Stimulated activated CD8-positive, alpha-beta memory T cell treated with anti-CD3 and anti-CD28 coated beads, Interleukin-7, amount 100 ng/mL, for 24 hours (primary cell): ENCODE measurements at places on chromosomes 1 and 21.

GRCh38 chr1:169102567-169102966, 3.9 kb upstream of the ATP1B1 start:
- DNase-seq: no peak

DNA sequence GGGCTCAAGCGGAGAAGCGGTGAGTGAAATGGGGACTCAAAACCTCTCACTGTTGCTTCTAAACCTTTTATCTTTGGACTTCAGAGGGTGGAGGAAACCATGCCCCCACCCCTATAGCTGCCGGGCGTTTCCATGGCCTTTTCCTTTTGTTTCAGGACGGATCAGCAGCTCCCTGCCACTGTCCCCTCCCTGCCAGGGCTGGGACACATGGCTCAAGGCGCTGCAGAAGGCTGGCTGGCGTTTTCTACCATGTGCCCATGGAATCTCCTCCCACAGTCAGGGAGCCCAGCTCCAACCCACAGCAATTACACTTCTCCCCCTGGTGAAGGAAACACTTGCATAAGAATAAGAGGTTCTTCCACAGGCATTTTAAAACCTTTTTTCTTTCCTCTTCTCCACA, 812.7 kb downstream of the PLA2G4A start:
- DNase-seq: no peak

DNA sequence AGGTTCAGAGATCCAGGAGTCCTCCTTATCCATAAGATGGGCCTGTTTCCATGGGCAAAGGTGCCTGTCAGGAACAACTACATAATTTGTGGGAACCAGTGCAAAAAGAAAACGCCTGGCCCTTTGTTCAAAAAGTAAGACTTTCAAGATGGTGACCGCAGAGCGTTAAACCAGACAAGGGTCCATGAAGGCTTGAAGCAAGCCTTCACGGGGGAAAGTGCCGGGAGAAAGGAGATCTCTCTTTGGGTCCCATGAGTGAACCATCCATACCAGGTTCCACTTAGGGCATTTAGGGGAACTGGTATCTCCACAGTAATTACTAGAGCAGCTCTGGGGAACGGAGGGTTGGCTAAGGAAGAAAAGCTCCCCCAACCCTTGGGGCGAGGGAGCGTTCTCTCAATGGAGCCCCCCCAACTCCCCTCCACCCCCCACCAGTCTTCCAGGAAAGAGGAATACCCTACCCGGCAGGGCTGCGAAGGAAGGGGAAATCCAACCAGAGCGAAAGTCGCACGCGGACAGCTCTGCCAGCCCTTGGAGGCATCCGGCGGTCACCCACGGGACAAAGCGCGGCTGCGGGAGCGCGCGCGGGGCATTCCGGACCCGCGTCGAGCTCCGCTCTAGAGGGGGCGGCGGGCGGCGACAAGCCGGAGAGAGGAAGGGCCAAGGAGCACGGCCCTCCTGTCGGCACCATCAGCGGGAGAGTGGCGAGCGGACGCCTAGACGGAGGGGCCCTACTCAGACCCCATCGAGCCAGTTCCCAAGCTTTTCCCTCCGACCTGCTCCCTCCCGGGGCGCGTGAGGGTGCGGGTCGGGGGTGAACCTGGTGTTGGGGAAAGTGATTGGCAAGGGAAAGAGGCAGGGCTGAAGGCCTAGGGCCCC, 687 bp upstream of the RASSF5 start:
- no peak for DNase-seq

GRCh38 chr1:30675761-30676160, 47.6 kb downstream of the MATN1 start:
- no peak for DNase-seq

- DNase-seq: no peak
Measured at GRCh38 chr1:94084547-94084946, 36.4 kb downstream of the ABCA4 start.

- DNase-seq: no peak
Measured at GRCh38 chr1:64242895-64243756, 39.7 kb downstream of the UBE2U start.

DNA sequence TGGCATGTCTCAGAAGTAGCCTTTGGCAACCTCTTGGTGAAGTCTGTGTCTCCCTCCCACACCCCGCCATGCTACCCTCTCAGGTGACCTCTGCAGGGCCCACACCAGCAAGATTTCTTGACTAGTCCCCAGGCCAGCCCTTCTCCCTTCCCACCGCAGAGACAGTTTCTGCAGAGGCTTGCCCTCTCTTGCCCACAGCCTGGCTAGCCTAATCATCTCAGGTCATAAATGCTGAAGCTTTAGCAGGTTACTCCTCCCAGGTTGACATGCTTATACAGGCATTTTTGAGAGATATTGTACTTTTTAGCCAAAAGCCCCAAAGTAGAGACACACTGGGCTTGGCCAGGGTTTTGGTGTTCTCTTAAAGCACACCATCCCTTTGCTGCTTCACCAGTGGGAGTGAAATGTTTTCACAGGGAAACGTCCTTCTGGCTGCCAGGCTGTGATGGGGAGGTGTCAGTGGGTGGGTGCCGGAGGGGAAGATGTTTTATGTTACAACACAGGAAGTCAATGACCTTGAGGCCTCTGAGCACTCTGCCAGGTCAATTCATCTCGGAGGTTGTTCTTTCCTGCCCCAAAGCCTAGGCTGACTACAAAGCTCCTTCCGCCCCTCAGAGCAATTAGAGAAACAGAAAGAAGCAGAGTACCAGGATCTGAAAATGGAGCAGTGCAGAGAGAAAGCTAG, 58.5 kb downstream of the STYXL2 start:
- no peak for DNase-seq

DNA sequence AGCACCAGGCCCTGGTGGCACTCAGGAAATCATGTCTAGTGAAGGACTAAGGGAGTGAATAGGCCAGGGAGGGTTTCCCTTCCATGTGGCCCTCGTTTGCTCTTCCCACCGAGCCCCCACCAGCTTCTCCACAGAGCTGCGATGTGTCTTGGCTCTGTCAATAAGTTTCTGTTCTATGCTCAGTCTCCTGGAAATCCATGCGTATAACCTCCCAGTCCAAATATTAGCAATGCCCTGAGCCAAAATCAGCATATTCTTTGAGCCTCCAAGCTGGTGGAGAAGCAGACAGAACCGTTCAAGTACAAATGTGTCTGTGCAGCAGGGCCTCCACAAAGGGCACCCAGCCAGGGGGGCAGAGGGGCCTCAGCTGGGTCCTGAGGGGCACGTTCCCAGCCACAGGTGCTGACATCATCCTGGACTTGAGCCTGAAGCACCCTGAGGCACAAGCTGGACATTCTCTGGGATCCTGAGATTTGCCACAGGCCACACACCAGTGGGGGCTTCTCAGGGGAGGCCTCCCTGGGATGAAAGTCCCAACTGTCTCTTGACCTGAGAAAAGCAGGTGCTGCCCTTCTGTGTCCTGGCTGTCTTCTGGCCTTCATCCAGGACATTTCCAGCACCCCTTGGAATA, 350.5 kb upstream of the VAMP3 start:
- DNase-seq: no peak

DNA sequence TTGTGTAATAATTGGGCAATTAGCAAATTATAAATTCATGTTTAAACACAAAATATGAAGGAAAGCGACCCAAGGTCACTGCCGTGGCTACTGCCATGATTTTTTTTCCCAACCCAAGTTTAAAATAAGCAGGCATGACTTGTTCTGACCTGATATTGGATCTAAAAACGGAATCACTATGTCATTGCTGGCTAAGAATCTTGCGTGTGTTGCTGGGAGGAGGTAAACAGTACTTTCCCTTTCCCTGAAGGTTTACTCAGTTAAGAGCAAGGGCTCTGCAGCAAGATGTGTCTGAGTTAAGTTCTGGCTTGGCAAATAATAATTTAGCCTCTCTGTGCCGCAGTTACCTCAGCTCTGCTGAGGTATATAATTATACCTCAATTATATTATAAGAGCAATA, 125.7 kb upstream of the L1TD1 start:
- DNase-seq: no peak

- no peak for DNase-seq
Measured at GRCh38 chr1:9013819-9014218, 12.4 kb downstream of the SLC2A7 start.

- no peak for DNase-seq
Measured at GRCh38 chr1:38105267-38105666, 58.7 kb upstream of the POU3F1 start.

DNA sequence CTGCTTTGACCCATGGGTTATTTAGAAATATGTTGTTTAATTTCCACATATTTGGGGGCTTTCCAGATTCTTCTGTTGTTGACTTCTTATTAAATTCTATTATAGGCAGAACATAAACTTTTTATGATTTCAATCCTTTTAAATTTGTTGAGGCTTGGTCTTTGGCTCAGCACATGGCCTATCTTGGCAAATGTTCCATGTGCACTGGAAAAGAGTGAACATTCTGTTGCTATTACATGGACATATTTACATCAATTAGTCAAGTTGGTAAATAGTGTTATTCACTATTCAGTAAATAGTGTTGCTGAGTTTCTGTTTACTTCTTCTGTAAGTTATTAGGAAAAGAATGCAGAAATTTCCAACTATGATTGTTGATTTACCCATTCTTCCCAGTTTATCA, 75.4 kb downstream of the ETS2 start:
- DNase-seq: no peak

DNA sequence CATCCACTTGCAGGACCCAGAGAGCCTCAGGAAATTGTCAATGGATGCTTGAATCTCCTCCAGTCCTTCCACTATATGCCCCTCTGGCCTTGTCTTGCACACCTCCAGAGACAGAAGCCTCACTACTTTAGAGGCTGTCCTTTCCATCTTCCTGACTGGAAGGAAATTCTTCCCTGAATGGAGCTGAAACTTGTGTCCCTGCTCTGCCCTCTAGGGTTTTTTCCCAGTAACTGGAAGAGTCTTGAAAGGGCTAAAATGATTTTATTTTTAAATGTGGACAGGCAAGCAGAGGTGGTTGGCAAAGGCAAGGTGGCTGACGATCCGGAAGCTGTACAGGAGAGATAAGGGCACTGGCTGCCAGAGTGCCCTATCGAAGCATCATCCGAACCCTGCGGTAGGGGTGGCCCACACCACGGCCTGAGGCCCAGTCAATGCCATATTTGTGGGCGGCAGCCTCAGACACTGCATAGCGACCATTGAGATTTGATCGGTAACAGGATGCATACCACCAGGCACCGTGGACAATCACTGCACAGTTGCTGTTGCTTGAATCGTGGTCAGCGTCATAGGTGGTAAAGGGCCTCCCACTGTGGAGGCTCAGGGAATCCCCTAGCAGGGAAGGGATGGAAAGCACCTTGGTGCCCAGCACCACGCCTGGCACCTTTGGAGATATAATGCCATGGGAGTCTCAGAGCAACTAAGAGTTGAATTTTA, 2.3 kb upstream of the MAP3K6 start:
- DNase-seq: no peak

DNA sequence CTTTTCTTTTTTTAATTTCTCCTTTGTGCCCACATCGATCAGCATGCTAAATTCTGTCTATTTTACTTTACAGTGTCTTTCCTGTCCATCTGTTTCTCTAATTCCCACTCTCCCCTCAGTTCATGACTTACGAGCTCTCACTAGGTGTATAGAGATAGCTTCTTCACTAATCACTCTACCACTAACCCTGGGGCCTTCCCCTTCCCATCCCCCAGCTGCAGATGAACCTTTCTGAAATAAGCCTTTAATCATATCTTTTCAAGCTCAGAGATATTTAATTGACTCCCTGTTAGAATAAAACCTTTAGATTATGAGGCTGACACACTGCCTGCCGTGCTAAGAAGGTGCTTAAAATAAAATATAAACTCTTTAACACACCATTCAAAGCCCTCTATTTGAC, 66.3 kb upstream of the BMP8A start:
- DNase-seq: no peak

DNA sequence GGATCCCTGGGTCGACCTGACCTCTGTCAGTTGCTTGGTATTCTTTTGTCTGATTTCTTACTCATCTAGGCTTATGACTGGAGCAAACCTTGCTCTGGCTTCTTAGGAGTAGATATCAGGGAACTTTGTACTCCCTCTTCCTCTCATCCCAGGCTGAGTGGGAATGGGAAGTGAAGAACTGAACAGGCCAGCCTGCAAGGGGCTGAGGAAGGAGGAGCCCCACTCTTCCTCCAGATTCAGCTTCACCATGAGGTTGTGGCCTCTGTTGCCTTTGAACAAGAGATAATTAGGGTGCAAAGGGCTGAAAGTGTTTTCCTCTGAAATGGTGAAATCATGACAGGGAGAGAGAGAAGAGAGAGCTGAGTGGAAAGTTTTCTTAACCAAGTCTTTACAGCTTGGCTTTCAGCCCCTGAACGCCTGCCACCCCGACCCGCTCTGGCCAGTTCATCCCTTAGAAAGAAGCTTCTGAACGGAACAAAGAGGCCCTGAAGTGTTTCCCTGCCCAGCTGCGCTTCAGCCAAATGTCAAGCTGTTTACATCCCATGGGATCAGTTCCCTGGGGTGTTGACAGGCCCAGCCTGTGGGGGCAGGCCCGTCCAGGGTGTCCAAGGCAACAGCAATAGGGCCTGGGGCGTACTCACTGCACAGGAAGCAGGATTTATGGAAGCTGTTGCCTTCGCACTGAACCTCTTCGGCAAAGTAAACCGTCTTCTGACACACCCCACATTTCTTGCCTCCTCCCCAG, 11.2 kb downstream of the CSRP1 start:
- DNase-seq: no peak

DNA sequence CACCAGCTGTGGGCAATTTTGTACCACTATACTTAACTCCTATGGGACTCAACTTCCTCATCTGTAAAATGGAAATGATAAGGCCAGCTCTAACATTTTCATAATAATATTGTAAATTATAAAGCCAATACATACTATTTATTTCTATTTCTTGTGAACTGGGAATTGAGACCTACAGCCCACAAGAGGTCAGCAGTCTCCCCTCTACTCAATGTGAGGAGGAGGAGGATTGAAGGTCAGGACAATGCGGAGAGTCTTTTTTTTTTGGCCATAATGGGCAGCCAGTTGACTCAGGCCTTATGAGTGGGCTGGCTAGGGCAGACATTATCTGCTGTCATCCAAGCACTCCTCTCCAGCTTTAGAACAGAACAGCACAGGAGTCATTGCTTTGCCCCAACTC, 90.5 kb downstream of the NUF2 start:
- no peak for DNase-seq

DNA sequence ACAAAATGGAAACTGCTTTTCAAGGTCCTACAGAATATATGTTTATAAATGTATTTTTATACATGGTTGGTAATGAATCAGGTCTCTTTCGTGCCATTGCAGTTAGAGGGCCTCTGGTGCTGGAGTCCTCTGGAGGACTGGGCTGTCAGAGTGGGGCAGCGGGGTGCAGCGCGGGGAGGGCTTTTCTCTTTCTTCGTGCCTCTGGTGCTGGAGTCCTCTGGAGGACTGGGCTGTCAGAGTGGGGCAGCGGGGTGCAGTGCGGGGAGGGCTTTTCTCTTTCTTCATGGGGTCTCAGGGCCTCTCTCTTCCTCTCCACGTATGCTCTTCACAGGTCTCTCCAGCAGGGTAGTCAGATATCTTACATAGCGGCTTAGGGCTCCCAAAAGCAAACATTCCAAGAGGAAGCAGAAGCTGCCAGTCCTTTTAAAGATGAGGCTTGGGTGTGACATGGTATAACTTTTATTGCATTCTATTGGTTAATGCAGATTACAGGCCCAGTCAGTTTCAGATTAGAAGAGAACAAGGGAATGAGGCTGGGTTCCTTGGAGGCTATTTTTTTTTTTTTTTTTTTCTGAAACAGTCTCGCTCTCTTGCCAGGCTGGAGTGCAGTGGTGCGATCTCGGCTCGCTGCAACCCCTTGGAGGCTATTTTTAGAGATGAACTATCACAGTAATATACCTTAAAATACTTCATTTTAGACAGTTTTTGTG, 13.1 kb downstream of the SDCCAG8 start:
- DNase-seq: no peak

GRCh38 chr1:180267761-180268555, 37.9 kb downstream of the LHX4 start:
- DNase-seq: no peak
